ENCODE measurements at places on chromosomes 4 and X. TPM values are rescaled to one million over a fixed set of nuclear protein-coding genes. Genes with fewer than 3 reads are reported as not detected.

RBM47 gene
- 0.92 TPM for total RNA-seq

- no peak overlapping the region for H3K4me3 ChIP-seq
- no peaks in the 10 kb centered on the region for H3K27me3 ChIP-seq
- no peak overlapping the region for H3K27ac ChIP-seq
- peak; percentile 33 for DNase-seq
- H3K4me1 ChIP-seq, result no peaks in the 10 kb centered on the region
These were observed 73.4 kb upstream of the TTC29 start for GRCh38 chr4:147019091-147019490.

DNA sequence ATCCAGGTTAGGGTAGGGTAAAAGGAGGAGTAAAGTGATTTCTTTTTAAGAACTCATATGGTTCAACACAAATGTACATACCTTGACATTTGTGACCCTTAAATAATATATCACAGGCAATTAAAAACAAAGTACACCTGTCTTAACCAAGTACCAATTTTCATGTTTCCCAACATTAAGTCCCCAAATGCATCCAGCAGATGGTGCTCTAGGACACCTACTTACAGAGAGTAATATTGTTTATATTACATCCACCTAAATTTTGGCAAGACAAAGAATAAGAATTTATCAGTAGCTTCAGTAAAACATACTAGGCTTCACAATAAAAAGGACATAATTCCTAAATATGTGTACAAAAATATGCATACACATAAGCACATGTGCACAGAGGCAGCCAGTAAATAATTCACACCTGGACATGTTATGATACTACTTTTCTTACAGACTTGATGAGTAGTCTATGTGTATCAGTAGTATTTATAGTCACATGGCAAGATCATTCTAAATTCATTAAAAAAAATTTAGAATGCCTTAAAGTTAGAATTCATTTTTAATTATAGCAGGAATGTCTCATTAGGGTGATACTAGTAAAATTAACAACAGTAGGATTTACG is 219.7 kb downstream of the DCLK2 start:
- no peak for DNase-seq
- no peaks in the 10 kb centered on the region for H3K36me3 ChIP-seq
- H3K27me3 ChIP-seq, result no peaks in the 10 kb centered on the region

DNA sequence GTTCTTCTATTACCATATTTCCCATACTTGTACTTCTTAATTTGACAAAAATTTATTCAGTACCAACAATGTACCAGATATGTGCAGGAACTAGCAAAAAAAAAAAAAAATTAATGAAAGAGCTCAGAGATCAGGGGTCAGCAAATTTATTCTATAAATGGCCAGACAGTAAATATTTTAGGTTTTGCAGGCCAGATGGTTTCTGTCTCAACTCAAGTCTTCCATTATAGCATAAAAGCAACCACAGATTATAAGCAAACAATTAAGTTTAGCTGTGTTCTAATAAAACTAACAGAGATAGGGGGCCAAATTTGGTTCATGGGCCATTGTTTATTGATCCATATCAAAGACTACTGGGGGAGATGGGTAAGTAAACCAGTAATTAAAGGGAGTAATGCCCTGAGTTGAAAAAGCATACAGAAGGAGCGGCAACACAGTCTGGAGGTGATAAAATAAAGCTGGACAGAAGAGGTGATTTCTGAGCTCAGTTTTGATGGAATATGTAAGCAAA is 19.3 kb downstream of the NEK1 start:
- H3K4me1 ChIP-seq, result no peaks in the 10 kb centered on the region
- no peaks in the 10 kb centered on the region for H3K27me3 ChIP-seq
- DNase-seq, result no peak
- H3K4me3 ChIP-seq, result no peak overlapping the region

FHIP1A gene
- 1.6 TPM for total RNA-seq

- no peaks in the 10 kb centered on the region for H3K4me1 ChIP-seq
- DNase-seq, result no peak
- H3K27me3 ChIP-seq, result no peaks in the 10 kb centered on the region
- no peak overlapping the region for H3K27ac ChIP-seq
- no peak overlapping the region for H3K4me3 ChIP-seq
These were observed 67.4 kb downstream of the CNGA2 start for GRCh38 chrX:151801980-151802379.

GRCh38 chr4:37537484-37537883 is 148.7 kb downstream of the RELL1 start:
- no peak for DNase-seq
- no peak overlapping the region for H3K27ac ChIP-seq
- H3K4me3 ChIP-seq, result no peak overlapping the region
- no peaks in the 10 kb centered on the region for H3K4me1 ChIP-seq

DNA sequence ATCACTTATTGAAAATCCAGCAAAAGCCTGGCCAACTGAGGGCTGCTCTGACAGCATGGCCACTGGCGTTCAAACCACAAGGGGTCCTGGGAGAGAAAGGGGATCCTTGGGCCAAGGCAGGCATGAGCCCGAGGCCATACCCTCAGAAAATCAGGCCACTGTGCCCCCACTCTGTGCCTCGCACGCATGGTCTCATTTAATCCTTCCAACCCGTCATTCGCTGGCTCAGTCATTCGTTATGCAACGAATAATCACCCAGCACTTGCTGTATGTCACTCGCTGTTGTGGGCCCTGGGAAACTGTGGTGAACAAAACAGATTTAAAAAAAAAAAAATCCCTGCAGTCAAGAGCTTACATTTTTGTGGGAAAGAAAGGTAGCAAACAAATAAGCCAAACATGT is 112.7 kb downstream of the BCOR start:
- no peaks in the 10 kb centered on the region for H3K36me3 ChIP-seq
- H3K4me1 ChIP-seq, result no peaks in the 10 kb centered on the region
- no peak overlapping the region for H3K27ac ChIP-seq

SPARCL1 gene
- not detected for total RNA-seq

- DNase-seq, result no peak
- no peak overlapping the region for H3K27ac ChIP-seq
- no peaks in the 10 kb centered on the region for H3K36me3 ChIP-seq
- H3K4me3 ChIP-seq, result no peak overlapping the region
- H3K27me3 ChIP-seq, result no peaks in the 10 kb centered on the region
These were observed 1495.1 kb downstream of the PCDH7 start for GRCh38 chr4:32215277-32215676.

- no peaks in the 10 kb centered on the region for H3K36me3 ChIP-seq
- no peaks in the 10 kb centered on the region for H3K27me3 ChIP-seq
- no peak overlapping the region for H3K27ac ChIP-seq
- no peaks in the 10 kb centered on the region for H3K4me1 ChIP-seq
- DNase-seq, result no peak
These were observed 93.1 kb downstream of the GPC3 start for GRCh38 chrX:133892337-133892736.

DNA sequence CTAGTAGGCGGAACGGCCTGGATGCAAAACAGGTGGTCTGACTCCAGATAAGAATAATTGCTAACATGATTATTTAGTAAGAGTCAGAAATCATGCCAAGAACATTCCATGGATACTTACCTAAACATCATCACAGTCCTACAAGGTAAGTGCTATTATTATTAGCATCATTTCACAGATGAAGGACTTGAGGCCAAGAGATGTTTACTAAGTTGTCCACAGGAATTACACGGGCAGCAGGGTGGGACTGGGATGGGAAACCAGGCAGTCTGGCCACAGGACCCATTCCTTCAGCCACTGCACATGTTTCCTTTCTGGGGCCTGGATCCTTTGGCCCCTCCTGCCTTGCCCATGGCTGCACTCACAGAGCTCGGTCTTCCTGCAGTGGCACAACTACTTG is 48.3 kb downstream of the ANAPC4 start:
- no peak overlapping the region for H3K4me3 ChIP-seq
- no peaks in the 10 kb centered on the region for H3K27me3 ChIP-seq
- peaks cover 2% of the 10 kb centered on the region for H3K36me3 ChIP-seq
- no peaks in the 10 kb centered on the region for H3K4me1 ChIP-seq
- no peak overlapping the region for H3K27ac ChIP-seq
- no peak for DNase-seq

NDP gene
- total RNA-seq, result not detected

DNA sequence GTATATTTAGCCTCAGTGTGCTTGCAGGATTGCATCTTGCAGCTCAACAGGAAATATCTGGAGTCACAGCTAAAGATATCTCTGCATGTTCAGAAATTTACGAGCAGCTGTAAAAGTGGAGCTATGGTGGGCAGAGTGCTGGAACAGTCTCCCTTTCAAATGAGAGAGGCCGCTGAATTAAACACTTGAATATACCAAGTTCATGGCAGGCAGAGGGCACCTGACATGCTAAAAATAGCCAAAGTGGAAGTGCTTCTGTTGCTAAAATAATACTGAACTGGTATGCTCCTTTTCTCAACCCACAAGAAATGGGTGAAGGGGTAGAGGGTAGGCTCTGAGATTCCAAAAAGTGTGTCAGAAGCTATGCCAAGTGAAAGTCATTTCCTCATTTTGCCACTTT is 98.1 kb downstream of the MGST2 start:
- no peak for DNase-seq
- H3K4me3 ChIP-seq, result no peak overlapping the region
- H3K27me3 ChIP-seq, result no peaks in the 10 kb centered on the region
- no peak overlapping the region for H3K27ac ChIP-seq

- no peak for DNase-seq
- H3K4me1 ChIP-seq, result no peaks in the 10 kb centered on the region
- H3K27me3 ChIP-seq, result no peaks in the 10 kb centered on the region
- H3K36me3 ChIP-seq, result no peaks in the 10 kb centered on the region
- no peak overlapping the region for H3K4me3 ChIP-seq
These were observed 119.4 kb downstream of the RNF150 start for GRCh38 chr4:141013899-141014298.

- DNase-seq, result no peak
- H3K36me3 ChIP-seq, result no peaks in the 10 kb centered on the region
- H3K4me1 ChIP-seq, result peaks cover 2% of the 10 kb centered on the region
- H3K27me3 ChIP-seq, result no peaks in the 10 kb centered on the region
- no peak overlapping the region for H3K27ac ChIP-seq
These were observed 78.5 kb upstream of the PDHA2 start for GRCh38 chr4:95761426-95761825.

- H3K36me3 ChIP-seq, result no peaks in the 10 kb centered on the region
- no peaks in the 10 kb centered on the region for H3K4me1 ChIP-seq
- H3K27me3 ChIP-seq, result no peaks in the 10 kb centered on the region
- H3K27ac ChIP-seq, result no peak overlapping the region
- H3K4me3 ChIP-seq, result no peak overlapping the region
- DNase-seq, result no peak
These were observed 193.3 kb downstream of the BANK1 start for GRCh38 chr4:101983835-101984234.

DNA sequence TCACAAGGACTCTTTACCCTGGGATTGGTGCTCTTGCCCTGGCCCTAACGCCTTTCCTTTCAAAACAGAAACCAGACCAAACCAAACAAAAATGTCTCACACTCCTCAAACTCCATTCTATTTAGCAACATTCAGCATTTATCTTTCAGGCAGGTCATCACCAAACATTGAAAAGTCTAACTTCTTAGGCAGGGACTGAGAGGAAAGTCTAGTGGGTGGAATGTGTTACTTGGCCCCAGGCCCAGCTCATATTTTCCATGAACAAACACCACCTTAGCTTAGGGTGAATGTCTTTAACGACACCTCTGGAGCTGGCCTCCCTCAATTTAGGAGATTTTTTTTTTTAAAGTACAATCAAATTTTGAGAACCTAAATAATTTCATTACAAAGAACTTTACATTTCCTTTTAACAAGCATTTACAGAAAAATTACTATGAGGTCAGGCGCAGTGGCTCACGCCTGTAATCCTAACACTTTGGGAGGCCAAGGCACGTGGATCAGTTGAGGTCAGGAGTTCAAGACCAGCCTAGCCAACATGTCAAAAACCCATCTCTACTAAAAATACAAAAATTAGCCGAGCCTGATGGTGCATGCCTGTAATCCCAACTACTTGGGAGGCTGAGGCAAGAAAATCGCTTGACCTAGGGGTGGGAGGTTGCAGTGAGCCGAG is 10.2 kb upstream of the N4BP2 start:
- no peak overlapping the region for H3K4me3 ChIP-seq
- H3K36me3 ChIP-seq, result no peaks in the 10 kb centered on the region
- H3K27ac ChIP-seq, result no peak overlapping the region
- no peak for DNase-seq
- H3K27me3 ChIP-seq, result no peaks in the 10 kb centered on the region

- no peaks in the 10 kb centered on the region for H3K36me3 ChIP-seq
- H3K4me3 ChIP-seq, result no peak overlapping the region
- DNase-seq, result no peak
These were observed 45.9 kb upstream of the GPC4 start for GRCh38 chrX:133461231-133461630.

CITED1 gene
- total RNA-seq, result not detected

DNA sequence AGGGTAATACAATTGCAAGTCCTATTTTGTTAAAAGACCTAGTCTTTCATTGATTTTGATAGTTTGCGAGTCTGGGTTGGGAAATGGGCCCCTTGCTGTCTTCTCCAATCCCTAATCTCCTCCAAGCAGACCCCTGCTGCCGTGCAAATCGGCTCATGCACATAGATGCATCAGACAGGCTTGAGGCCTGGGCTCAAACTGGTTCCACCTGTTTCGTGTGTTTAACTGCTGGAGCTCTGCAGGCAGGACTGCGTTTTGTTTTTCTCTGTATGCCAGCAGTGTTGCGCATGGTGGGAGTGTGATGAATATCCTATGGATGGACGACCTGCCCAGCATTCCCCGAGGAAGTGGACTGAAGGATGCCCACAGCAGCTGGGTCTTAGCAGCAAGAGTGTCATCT is 133.9 kb downstream of the PDGFRA start:
- H3K36me3 ChIP-seq, result no peaks in the 10 kb centered on the region
- H3K4me1 ChIP-seq, result no peaks in the 10 kb centered on the region
- peaks cover 5% of the 10 kb centered on the region for H3K27me3 ChIP-seq
- no peak for DNase-seq

DNAAF6 gene
- not detected for total RNA-seq

TASL gene
- total RNA-seq, result 1.8 TPM

GAGE13 gene
- total RNA-seq, result not detected

GRCh38 chr4:184329659-184330400 is 112.2 kb upstream of the ENPP6 start:
- no peak overlapping the region for H3K27ac ChIP-seq
- DNase-seq, result no peak
- H3K4me1 ChIP-seq, result peaks cover 5% of the 10 kb centered on the region
- no peaks in the 10 kb centered on the region for H3K36me3 ChIP-seq
- H3K4me3 ChIP-seq, result no peak overlapping the region
- no peaks in the 10 kb centered on the region for H3K27me3 ChIP-seq

GRCh38 chr4:117971403-117971802 is 62.9 kb upstream of the NDST3 start:
- H3K27ac ChIP-seq, result no peak overlapping the region
- no peak for DNase-seq
- H3K36me3 ChIP-seq, result no peaks in the 10 kb centered on the region
- H3K27me3 ChIP-seq, result no peaks in the 10 kb centered on the region
- no peaks in the 10 kb centered on the region for H3K4me1 ChIP-seq

HSFX3 gene
- total RNA-seq, result not detected

DNA sequence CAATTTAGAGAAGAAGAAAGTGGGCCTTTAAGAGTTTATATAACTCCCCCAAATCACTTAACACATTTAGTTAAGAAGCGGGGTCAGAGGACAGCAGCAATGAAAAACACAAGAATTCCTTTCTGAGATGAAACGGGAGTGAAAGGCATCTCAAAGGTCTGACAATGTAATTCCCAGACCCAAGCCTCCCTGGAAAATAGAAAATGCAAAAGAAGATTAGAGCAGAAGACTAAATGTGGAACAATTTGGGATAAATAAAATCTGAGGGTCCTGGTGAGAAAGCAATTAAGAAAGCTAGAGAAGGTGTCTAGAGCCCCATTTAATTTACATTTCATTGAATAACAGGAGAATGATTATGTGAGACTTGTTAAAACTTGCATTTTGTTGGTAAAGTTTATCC is 19.1 kb upstream of the ART3 start:
- no peak overlapping the region for H3K27ac ChIP-seq
- no peaks in the 10 kb centered on the region for H3K36me3 ChIP-seq
- no peak overlapping the region for H3K4me3 ChIP-seq
- no peaks in the 10 kb centered on the region for H3K4me1 ChIP-seq
- DNase-seq, result no peak
